Stimulated activated CD4-positive, alpha-beta T cell treated with anti-CD3 and anti-CD28 coated beads, Interleukin-15, amount 100 ng/mL, for 1 hour (primary cell): ENCODE measurements at places on chromosomes 5 and 9.

DNA sequence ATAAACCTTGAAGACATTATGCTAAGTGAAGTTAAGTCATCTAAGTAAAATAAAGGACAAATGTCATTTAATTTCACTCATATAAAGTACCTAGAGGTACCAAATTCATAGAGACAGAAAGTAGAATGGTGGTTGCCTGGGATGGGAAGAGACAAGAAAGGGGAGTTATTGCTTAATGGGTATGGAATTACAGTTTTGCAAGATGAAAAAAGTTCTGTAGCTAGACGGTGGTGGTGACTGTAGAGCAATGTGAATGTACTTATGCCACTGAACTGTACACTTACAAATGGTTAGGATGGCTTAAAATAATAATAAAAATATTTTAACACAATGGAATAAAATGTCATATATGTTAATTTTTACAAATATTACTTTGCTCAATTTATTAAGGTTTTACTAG lies 128.0 kb downstream of the MPDZ start:
- DNase-seq = no peak

DNA sequence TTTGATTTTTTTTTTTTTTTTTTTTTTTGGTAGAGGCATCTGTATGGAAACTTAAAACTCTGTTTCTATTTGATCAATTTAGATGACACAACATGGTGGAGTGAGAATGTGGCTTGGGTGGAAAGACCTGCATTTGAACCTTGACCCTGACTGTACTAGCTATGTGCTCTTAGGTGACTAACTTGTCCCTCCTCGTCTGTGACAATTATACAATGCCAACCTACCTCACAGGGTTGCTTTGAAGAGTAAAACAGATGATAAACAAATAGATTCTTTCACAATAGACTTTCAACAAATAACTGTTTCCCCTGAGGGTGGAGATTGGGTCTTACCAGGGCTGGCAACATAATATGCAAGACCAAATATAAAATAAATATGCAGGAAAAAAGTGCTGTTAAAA lies 109.3 kb downstream of the CRB2 start:
- DNase-seq = no peak

DNA sequence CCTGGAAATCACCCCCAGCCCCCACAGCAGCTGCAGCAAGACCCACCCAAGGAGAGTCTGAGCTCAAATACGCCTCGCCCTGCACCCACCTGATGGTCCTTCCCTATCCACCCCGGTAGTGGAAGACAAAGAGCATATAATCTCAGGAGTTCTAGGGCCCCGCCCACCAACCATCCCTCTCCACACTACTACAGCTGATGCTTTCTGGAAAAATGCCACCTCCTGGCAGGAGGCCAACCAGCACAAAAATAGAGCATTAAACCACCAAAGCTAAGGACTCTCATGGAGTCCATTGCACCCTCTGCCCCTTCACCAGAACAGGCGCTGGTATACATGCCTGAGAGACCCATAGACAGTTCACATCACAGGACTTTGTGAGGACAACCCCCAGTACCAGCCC lies 22.5 kb upstream of the NIPSNAP3A start:
- no peak for DNase-seq

DNA sequence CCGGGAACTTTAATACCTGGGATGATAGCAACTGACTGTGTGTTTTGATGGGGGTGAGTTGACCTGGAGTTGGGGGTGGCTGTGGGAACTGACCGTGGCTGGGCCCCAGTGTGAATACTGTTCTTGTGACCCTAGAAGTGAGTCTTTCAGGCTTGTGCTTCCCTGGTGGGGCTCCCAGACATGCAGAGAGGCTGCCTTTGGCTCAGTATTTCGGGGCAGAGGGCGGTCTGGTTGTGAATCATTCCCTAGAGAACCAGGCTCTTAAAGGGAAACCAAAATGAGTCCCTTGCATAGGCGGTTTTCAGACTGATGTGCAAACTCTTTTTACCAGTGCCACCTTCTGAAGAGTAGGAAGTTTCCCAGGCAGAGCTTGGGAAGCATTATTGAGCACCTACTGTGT lies 132.1 kb downstream of the MACROH2A1 start:
- DNase-seq = no peak

- no peak for DNase-seq
Measured at GRCh38 chr9:98897745-98898144, 46.0 kb upstream of the COL15A1 start.

- no peak for DNase-seq
Measured at GRCh38 chr5:40390281-40391149, 289.2 kb upstream of the PTGER4 start.

DNA sequence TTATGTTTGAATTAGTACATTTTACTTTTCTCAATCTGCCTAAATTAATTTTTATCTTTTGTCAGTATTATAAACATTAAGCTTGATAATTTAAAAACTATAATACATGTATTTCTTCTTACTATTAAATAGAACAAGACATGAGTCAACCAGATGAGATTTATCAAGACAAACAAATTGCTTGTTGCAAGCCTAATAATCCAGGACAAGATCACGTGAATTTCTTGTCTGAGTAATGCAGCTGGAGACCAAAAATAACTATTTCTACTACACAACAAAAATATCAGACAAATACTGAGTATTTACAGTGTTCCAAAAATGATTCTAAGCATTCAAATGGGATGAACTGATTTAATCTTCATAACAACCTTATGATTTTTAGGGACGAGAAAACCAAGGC lies 339.1 kb upstream of the PRR16 start:
- no peak for DNase-seq

GRCh38 chr9:98432960-98433359 lies 177.5 kb upstream of the TBC1D2 start:
- no peak for DNase-seq

GRCh38 chr5:65366655-65367054 lies 115.1 kb downstream of the ADAMTS6 start:
- DNase-seq = no peak

DNA sequence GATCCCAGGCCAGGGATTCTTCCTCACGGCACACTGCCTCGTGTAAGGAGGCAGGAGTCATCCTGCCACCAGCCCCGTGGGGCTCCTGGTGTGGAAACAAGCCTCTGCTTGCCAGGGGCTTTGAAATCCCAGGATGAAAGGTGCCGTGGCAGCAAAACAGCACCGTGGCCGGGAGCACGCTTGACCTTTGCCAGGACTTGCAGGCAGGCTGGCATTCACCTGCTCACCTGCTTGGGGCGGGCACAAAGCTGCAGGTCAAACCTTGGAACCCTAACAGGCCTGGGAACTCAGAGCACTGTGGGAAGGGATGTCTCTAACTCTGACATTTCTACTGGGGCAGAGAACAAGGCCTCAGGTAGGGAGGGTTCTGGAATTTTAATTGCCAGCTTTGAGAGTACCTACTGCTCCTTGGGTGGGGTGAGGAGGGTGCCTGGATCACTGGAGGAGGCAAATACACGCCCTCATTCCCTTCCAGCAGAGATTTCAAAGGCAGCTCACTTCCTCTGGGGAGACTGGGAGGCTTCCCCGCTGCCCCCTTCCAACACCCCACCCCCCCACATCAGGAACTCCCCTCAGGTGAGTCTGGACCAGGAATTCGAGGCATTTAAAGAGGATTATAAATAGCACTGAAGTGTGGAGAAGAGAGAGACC lies 45.6 kb upstream of the STXBP1 start:
- no peak for DNase-seq

DNA sequence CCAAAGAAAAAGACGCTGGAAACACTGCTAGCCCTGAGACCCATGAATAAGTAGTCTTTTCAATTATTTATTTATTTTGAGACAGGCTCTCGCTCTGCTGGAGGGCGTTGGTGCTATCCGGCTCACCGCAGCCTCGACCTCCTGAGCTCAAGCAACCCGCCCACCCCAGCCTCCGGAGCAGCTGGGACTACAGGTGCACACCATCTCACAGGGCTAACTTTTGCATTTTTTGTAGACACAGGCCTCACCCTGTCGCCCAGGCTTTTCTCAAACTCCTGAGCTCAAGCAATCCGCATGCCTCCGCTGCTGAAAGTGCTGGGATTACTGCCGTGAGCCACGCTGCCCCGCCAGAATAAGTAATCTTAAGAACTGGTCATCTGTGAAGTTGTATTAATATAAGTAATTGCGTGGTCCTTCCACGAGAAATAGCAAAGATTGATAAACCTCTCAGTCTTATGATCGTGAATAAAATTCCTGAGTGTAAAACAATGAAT lies 1.6 kb downstream of the ANXA2R start:
- DNase-seq = no peak

DNA sequence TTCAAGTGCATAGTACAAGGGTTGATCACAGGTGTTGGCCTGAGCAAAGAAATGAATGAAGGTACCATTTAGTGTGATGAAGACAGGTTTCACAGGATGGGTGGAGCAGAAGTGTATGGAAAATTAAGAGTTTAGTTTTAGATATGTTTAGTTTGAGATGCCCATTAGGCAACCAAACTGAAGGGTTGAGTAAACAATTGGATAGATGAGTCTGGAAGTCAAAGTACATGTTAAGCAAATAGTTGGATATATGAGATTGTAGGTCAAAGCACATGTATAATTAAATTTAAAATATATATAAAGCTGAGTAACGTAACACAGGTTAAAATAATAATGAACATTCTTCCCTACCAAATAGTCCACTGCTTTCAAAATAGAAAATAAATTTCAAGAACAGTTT lies 237.1 kb upstream of the PCSK5 start:
- no peak for DNase-seq

GRCh38 chr9:38662763-38663593 lies 42.6 kb upstream of the ANKRD18A start:
- no peak for DNase-seq

DNA sequence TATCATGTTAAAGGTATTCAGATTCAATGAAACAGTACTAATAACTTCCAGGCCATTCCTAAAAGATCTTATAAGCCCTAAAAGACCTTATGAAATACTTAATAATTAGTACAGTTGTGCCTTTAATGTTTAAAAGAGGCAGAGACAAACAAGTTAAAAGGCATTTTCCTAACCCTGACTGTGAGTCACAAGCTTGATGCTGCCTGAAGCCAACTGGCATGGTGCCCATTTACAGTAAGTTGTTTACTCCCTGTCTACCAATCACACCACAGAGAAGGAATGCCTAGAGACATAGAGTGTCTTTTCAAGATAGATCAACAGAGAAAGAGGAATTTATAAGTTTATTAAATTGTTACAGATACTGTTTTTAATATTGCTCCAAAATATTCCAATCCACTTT lies 47.8 kb downstream of the NR3C1 start:
- DNase-seq = no peak

- DNase-seq = no peak
Measured at GRCh38 chr9:84385386-84386040, 45.0 kb upstream of the SLC28A3 start.

DNA sequence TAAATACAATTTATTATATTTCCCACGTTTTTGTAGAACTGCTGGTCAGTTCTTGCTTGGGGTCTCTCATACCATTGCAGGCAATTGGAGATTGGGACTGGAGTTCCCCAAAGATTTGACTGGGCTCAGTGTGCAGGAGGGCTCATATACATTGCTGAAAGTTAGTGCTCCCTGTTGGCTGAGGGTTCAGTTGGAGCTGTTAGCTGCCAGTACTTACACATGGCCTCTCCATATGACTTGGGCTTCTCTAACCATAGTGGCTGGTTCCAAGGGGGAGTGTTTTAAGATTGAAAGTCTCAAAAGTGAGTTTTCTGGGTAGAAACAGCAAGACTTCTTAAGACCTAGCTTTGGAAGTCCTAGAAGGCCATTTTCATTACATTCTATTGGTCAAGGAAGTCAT lies 102.9 kb downstream of the MAN2A1 start:
- no peak for DNase-seq

DNA sequence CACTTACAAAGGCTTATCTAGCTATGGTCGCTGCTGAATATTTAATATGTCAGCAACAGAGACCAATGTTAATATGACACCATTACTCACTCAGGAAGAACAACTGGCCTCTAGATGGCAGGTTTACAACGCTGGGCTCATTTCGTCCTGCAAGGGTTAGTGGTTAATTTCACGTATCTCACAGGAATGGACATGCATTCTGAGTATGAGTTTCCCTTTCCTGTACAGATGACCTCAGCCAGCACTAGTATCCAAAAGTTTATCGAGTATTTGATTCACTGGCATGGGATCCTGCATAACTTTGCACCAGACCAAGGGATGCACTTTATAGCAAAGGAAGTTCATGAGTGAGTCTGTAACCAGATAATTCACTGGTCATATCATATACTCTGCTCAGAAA lies 8.7 kb upstream of the TRPC7 start:
- DNase-seq = no peak

DNA sequence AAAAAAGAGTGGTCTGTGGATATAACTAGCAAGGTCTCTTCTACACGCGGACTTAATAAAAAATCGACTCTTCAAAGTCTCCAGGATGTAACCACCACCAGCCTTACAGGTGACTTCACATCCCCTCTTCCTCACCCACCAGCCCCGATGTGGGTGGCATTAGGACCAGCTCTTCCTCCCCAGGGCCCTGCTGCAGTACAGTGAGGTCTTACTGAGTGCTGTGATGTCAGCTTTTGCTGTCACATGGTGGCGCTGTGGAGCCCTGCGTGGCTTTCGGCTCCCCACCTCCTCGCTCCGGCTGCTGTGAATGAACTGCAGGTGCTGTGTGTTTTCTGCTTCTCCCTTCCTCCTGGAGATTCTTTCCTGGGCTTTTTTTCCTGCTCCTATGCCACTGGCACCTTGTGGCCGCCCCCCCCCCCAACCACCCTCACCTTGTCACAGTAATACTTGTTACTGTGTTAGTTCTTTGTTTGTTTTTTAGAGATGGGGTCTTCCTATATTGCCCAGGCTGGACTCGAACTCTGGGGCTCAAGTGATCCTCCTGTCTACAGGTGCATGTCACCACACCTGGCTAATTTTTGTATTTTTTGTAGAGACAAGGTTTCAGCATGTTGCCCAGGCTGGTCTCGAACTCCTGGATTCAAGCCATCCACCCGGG lies 15.8 kb upstream of the RAPGEF1 start:
- DNase-seq = peak; percentile 69

- DNase-seq = no peak
Measured at GRCh38 chr9:119907056-119907455, 537.8 kb upstream of the BRINP1 start.

GRCh38 chr5:177367981-177368868 lies 10.5 kb downstream of the RGS14 start:
- no peak for DNase-seq

- no peak for DNase-seq
Measured at GRCh38 chr5:14476786-14477435, 104.7 kb upstream of the OTULINL start.
